EL (cell line): ENCODE measurements at places on chromosomes 3 and 15.
A peak's percentile ranks its signal among the peaks of the same experiment; 100 is the strongest.

- peak; percentile 92 for DNase-seq
Observed at GRCh38 chr3:119831941-119832371, 50.1 kb downstream of the NR1I2 start.

DNA sequence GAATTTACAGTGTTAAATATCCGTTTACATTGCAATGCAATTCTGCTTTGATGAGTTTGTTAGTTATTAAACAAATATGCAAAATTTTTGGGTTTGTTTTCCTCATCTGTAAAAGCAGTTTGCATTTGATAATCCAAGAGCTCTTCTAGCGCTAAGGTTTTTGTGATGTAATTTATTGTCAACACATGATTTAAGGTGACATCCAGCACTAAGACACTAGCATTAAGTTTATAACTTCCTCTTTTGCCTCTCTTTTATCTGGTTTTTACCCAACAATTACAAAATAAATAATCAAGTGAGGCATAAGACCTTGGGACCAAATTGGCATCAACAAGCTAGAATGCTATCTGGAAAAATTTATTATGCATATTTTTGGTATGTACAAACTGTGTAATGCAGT, 969 bp upstream of the DNAJC19 start:
- DNase-seq: no peak

DNA sequence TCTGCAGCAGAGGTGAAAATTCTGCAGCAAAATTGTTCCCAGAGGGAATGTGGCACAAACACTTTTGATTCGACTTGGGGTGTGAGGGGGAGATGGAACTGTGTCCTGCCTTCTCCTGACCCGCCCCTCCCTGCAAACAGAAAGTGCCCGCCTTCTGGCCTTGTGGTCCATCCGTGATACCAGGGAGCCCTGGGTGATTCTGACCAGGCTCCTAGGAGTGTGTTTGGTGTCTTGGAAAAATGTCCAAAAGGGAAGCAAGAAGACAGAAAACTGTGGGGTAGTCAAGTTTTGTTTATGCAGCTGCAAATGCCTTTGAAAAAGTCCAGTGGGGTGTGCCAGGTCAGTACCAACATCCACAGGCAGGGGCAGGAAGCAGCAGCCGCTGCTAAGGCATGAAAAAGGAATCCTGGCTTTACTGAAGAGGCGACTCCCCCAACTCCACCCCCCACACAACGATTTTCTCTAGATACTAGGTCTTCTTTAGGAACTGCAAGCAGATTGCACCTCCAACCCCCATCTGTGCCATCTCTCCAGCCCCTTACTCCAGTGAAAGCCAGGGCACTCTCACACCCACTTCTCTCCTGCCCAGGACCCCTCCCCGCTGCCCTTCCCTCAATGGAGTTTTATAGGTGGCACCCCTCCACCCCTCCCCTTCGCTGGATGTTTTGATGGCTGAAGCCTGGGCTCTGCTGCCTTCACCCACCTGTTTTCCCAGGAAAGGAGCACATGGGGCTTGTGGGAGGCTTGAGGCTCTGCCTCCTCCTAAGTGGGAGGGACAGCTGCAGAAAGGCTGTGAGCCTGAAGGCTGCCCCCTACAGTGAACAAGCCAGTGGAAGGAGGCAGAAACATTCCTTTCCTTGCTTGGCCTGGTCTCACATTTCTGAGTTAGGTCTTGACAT, 82.4 kb upstream of the HERC1 start:
- peak; percentile 44 for DNase-seq

DNA sequence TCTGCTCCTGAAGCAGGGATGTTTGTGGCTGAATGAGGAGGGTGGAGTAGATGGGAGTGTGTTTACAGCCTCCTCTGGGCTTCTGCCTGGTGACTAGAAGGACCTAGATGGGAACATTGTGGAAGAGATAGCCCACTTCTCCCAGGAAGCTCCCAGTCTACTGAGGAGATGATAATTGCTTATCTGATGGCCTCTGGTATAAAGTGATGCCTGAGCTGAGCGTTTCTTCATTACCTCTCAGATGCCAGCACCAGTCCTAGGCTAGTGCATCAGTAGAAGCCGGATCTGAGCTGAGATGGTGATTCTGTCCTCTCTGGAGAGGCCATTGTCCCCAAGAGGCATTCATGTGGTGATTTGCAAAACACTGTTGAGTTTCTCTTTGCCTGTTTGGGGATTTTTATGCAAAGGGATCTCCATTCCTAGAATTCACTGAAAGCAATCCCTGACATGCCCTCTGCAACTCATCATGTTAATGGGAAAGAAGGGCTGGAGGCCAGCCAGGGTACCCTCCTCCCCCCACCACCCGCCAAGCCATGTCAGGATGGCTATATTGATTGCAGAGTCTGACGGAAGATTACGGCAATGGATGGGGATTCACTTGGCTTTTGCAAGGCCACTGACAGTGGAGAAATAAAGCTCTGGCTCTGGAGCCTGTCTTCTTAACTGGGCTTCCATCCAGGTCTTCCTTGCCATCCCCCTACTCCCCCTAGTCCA, 166.4 kb upstream of the ROPN1 start:
- DNase-seq: no peak

GRCh38 chr3:181718369-181718768, 6.6 kb downstream of the SOX2 start:
- DNase-seq: no peak

DNA sequence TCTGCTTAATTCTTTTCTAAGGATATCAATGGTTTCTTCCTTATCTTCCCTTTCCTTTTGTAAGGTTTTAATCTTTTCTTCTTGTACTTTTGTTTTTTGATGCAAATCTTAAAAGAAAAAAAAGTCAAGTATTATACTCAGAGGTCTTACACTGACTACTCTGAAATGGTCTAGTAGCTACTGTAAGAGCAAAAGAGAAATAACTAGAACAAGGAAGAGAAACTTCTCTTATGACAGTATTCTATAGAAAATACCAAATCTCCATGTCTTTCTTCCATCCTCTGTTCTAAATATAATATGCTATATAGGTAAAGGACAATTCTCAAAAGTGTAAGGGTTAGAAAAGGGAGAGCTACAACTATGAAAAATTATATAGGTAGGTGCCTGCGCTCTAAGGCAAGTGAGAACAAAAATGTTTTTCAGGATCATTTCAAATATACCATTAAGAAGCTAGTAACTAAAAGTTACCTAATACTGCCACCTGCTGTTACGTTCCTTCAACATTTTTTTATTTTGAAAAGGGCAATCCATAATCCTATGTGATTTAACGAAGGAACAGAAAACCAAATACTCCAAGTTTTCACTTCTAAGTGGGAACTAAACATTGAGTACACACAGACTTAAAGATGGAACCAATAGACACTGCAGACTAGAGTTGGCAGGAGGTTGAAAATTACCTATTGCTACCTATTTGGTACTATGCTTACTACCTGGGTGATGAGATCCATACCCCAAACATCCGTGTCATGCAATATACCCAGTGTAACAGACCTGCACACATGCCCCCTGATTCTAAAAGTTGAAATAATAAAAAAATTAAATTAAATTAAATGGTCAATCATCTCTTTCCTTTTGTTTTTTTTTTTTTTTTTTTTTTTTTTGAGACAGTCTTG, 36.7 kb downstream of the CIP2A start:
- DNase-seq: peak; percentile 38

- DNase-seq: no peak
Observed at GRCh38 chr15:61025781-61026180, 203.3 kb downstream of the RORA start.

DNA sequence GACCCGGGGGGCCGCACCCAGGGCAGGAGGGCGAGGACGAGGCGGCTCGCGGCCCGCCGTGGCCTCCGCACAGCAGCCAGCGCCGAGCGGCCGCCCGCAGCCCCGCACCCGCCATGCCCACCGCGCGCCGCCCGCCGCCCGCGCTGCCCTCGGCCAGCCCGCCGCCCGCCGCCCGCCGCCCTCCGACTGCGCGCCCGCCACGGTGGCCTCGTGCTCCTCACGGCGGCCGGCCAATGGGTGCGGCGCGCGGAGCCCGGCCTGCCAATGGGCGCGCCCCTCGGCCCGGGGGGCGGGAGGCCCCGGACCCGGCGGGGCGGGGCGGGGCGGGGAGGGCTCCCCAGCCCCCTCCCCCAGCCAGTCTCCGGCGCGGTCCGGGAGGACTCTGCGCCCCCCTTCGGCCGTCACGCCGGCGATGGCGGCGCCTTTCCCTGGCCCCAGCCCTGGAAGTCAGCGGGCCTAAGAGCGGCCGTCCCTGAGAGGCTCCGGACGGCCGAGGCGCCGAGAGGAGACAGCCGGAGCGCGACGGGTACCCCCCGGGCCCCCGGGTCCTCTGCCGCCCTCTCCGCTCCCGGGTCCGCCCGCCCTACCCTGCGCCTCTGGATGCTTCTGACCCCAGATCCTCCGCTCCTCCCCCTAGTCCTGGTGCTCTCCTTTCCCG, at the start of gene NT5DC2:
Gene NT5DC2, minus strand, starts transcription at position 235 of the 658 bp plus-strand sequence. Its CDS starts 120 bp downstream, at position 115.
- peak; percentile 80 for DNase-seq

DNA sequence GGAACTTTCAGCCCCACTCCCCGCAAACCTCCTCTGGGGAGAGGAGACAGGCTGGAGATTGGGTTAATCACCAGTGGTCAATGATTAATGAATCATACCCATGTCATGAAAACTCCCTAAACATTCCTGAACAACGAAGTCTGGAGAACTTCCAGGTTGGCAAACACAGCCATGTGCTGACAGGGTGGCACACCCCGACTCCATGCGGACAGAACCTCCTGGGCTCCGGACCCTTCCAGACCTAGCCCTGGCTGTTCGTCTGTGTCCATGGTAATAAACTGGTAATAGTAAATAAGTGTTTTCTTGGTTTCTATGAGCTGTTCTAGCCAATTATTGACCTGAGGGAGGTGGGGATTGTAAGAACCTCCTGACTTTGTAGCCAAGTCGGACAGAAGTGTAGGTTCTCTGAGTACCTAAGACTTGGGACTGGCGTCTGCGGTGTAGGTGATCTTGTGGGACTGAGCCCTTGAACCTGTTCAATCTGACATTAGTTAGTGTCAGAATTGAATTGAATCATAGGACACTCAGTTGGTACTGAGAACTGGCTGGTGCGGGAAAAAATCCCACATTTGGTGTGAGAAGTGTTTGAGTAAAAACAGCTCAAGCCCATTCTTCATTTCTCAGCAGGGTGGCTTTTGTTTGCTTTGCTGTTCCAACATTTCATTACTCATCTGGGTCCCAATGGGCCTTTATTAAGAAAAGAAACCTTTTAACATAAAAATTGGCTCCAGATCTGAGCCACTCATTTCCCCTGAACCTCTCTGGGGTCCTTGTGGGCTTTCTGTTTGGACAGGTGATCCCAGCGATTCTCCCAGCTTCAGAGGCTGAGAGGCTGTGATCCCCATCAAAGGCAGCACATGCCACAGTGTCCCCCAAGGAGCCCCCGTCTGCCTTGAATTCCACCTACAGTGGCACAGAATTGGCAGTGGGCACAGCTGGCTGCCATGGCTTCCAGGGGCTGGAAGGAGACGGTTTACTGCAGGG, 151.0 kb downstream of the TJP1 start:
- peak; percentile 90 for DNase-seq

GRCh38 chr3:125186261-125186787, 26.2 kb downstream of the SLC12A8 start:
- DNase-seq: no peak

DNA sequence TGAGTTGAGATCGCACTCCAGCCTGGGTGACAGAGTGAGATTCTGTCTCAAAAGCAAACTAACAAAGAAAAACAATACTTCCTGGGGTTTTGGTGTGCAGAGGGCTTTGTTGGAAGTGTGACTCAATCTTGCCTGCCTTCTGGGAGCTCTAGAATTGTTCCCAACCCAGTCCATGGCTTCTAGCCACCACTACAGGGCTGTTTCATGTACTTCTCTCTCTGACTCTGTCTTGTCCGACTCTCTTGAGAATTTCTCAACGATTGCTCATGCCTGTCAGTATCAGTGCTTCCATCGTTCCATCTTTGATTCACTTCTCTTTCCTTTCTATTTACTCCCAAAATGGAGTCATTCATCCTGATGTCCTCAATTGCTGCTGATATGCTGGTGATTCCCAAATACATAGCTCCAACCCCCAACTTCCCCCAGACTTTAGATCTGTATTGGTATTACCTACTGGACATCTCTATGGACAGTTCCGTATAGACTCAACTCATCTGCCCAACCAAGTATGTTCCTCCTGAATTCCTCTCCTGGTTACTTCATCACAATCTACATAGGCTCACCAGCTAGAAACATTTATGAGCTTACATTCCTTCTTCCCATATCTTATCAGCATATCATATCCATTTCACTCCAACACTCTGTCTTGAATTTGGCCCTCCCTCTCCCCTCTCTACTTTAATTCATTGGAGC, 1.8 kb upstream of the AP2M1 start:
- peak; percentile 89 for DNase-seq

DNA sequence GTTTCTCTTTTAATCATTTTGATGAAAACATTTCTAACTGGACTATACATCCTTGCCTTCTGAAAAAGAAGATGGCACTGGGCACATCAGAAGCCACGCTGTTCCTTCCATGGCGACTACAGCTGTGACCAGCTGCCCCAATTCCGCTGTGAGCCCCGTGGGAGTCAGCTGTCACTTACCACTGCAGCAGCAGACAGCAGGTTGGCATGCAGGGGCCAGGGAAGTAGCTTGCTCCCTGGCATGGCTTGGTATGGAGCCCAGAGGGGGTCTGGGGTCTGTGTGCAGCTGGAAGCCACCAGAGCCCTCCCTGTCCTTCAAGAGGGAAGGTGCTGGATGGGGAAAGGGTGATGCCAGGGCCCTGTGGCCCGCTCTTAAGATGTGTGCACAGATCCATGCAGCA, 4.5 kb upstream of the ZXDC start:
- no peak for DNase-seq

DNA sequence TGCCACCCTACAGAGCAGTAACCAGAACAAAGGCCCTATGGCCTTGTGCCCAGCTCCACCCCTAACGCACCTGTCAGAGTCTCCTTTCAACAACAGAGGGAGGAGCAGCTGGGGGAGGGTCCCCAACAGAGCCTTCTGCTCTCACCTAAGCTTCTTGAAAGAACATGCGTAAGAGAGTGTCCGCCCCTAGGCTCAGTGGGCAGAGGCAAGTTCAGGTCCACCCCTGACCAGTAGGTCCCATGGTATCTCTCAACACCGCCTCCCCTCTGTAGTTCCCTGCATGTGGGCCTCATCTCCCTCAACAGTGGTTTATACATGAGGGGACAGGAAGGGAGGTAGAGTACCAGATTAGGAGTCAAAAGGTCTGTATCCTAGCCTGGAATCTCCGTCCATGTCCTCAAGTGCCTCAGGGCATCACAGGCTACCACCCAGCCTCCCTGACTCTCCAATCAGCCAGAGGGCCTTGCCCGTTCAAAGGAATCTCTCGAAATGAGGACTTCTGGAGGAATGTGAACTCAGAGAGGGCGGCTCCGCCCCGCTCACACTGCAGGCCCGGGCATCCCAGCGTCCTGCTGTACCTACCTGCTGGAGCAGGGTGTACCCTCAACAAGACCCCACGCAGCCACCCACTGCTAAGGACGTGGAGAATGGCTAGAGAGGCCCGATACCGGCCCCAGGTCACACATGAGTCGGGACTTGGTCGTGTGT, 680 bp downstream of the POC1A start:
- peak; percentile 75 for DNase-seq

- DNase-seq: no peak
Observed at GRCh38 chr3:134832585-134832984, 37.5 kb downstream of the EPHB1 start.

DNA sequence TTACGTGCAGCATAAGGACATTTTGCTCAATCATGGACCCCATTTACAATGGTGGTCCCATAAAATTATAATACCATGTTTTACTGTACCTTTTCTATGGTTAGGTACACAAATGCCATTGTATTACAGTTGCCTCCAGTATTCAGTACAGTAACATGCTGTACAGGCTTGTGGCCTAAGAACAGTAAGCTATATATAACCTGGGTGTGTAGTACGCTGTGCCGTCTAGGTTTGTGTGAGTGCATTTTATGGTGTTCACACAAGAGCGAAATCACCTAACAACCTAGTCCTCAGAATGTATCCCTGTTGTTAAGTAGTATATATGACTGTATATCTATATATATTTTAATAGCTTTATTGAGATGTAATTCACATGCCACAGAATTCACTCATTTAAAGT, 12.5 kb downstream of the ASB7 start:
- DNase-seq: no peak
